ENCODE measurements at places on chromosomes 2 and 18.

GRCh38 chr2:104236491-104236890 is 617.4 kb upstream of the POU3F3 start:
- no peak for DNase-seq

- DNase-seq: no peak
Observed at GRCh38 chr2:47907039-47907781, 912 bp upstream of the FBXO11 start.

DNA sequence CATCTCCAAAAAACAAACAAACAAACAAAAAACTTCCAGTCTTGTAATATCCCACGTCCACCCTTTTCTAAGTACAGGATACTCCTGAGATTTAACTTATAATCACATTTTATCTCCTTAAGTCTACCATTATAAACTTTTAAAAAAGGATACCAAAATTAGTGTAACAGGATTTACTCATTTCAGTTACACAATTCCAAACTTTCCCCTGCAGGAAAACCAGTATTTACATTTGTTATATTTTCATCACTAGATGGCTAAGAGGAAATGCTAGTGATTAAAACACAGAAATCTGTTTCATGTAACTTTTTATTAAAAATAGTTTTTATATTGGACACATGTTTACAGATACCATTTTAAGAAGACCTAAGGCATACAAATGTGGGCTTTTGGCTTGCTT is 27.5 kb downstream of the CFAP36 start:
- DNase-seq: no peak

- no peak for DNase-seq
Observed at GRCh38 chr2:159963700-159964099, 98.7 kb downstream of the PLA2R1 start.

Data from activated naive CD4-positive, alpha-beta T cell (primary cell).